Hematopoietic multipotent progenitor cell treated with erythropoietin and hydrocortisone succinate and interleukin-3 and kit ligand, for 8 days (in vitro differentiated cells): ENCODE measurements at places on chromosomes 2 and 18.

- DNase-seq: no peak
Observed at GRCh38 chr2:145806546-145806945, 1286.6 kb upstream of the ZEB2 start.

- no peak for DNase-seq
Observed at GRCh38 chr2:36357847-36358659, 2.5 kb downstream of the CRIM1 start.

DNA sequence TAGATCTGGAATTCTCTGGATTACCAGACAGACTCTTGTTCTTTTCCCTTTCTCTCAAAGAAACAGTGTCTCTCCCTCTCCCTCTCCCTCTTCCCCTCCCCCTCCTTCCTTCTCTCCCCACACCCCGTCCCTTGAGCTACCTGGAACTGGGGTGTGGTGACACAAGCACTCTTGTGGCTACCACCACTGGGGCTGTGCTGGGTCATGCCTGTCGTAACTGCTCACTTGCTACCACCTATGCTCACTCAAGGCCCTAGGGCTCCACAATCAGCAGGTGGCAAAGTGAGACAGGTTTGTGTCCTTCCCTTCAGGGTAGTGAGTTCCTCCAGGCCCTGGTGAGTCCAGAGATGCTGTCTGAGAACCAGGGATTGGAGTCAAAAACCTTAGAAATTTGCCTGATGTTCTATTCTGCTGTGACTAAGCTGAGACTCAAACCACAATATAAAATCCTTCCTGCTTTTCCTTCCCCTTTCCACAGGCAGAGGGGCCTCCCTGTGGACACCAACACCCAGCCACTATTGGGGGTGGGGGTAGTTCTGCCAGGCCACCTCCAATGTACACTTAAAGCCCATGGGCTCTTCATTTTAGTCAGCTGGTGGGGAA is 70.8 kb downstream of the OXER1 start:
- peak; percentile 32 for DNase-seq

DNA sequence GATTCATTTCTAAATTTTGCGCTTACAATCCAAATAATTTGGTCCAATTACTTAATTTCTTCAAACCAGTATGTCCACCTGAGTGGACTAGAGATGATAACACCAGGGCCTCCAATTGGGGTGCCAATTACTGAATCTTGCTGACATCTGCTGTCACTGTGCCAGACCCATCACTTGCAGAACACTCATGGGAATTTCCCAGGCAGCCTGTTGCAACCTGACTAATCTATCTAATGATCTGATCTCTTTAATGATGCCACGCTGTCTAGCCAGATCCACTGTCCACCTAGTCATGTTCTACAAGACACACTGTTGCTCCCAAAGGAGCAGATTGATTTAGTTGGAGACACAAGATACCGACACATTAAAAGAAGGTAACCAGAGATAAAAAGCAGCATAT is 11.8 kb upstream of the LRP1B start:
- no peak for DNase-seq

- DNase-seq: no peak
Observed at GRCh38 chr18:32909798-32910561, 137.2 kb upstream of the KLHL14 start.

GRCh38 chr18:43758734-43759133 is 481.4 kb upstream of the SYT4 start:
- DNase-seq: no peak

- no peak for DNase-seq
Observed at GRCh38 chr2:144548088-144548487, 28.2 kb upstream of the ZEB2 start.

DNA sequence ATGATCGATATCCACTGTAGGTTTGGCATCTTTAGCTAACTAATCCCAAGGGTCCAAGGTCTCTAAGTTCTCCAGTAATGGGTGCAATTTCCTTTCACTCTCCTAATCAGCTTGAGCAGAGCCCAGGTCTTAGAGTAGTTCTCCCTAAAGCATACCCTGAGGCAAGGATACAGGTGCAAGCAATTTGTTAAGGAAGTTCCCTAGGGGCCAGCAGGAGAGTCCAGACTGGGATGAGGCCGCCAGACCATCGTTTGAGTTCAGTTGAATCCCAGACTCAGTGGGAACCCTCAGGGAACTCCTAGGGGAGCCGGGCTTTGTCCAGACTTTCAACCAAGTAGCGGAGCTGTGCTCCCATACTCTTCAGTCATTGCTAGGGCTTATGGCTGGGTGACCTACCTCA is 835.4 kb upstream of the CDH2 start:
- no peak for DNase-seq

- DNase-seq: no peak
Observed at GRCh38 chr2:163834841-163835240, 99.0 kb upstream of the FIGN start.

GRCh38 chr2:3377279-3377611 is 373 bp downstream of the EIPR1 start:
- DNase-seq: peak; percentile 84
